ENCODE measurements at places on chromosomes 13 and 19.

DNA sequence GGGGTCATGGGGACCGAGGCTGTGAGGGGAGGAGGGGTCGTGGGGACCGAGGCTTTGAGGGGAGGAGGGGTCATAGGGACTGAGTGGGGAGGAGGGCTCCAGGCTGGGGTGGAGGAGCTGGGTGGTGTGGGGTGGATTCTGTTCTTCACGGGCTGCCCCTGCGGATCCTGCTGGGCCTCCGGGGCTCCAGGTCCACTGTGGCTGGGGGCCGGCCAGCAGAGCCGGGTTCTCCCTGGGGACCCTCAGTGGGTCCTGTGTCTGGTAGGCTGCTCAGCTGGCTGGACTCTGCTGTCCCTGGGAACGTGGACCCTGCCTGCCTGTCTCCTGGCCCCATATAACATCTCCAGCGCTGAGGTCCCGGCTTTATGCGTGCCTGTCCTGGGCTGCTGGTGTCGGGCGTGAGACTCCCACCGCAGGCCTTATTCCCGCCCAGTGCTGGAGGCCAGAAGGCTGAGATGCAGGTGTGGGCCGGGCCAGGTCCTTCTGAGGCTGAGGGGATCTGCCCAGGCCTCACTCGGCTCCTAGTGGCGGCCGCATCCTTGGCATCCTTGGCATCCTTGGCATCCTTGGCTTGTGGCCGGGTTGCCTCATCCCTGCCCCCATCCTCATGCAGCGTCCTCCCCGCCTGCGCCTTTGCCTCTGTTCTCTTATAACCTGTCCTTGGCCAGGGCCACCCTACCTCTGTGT, 19.8 kb upstream of the GNA15 start:
- DNase-seq = no peak

- no peak for DNase-seq
Observed at GRCh38 chr13:66528180-66528579, 702.0 kb downstream of the PCDH9 start.

- no peak for DNase-seq
Observed at GRCh38 chr13:95091755-95092154, 209.5 kb downstream of the ABCC4 start.

DNA sequence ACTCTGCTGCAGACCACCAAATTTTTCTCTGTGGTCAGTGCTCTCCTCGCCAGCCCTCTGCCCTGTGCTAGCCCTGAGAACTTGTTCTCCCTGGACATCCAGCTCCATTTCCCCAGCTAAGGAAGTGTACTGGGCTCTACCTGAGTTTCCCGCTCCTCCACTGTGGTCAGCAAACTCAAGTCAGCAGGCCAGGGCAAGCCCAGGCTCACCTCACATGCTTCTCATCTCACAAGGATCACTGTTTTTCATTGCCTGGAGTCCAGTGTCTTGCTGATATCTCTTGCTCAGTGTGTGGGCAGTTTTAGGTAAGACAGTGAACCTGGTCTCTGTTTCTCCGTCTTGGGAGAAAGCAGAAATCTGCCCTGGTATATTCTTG, 201.4 kb downstream of the FOXO1 start:
- no peak for DNase-seq

- DNase-seq = no peak
Observed at GRCh38 chr19:45113628-45114027, 20.6 kb downstream of the PPP1R37 start.

DNA sequence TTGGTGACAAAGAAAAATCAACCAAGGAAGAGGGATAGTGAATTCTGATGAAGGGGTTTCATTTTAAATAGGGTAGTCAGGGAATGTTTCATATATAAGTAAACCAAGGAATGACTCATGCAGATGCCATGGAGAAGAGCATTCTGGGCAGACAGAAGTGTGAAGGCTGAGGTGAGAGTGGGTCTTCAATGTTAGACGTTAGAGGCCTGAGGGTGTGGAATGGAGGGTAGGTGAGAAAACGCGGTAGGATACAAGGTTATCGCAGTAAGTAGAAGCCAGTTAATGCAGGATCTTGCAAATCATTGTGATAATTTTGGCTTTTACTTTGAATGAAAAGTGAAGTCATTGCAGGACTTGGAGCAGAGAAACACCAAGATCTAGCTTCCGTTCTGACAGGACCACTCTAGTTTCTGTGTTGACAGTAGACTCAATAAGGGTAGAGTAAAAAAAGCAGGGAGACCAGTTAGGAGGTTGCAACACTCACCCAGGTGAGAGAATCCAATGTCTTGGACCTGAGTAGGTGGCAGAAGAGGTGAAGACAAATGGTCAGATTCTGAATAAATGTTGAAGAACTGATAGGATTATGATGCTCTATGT, 225.2 kb upstream of the TMTC4 start:
- DNase-seq = no peak

GRCh38 chr13:76852986-76853385, 33.2 kb downstream of the KCTD12 start:
- DNase-seq = no peak

DNA sequence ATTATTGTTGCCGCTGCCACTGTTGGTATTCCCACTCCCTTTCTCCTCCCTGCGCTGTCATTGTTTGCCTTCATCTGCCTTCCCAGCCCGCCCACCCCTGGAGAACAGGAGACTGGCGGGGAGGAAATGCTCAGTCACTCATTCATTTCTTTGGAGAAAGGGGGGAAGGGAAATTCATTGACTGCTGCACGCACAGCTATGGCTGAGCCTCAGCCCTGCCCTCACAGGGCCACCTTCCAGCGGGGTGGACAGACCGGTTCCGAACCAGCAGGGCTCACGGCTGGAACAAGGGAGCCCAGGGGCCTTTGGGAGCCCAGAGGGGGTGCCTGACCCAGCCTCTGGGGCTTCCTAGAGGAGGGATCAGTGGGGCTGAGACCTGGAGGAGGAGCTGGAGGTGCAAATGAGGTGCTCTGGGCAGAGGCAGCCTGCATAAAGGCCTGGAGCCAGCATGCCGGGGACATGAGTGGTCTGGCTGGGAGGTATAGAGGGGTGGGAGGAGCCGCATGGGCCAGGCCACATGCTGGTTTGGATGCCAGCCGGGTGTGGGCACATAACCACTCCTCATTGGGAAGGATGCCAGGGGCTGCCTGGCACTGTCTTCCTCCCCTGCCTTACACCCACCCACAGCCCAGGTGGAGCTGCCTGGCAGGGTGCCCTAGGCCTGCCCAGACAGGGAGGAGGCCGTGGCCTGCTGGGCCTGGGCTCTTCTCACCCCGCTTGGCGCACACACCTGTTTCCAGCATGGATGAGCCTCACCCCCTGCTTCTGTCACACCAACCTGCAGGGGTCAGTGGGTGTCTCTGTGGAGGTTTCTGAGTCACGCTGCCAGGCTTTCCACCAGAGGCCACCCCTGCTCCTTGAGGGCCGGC, 26.8 kb downstream of the PPP5C start:
- DNase-seq = no peak

- DNase-seq = no peak
Observed at GRCh38 chr19:46787331-46788261, 798 bp downstream of the SLC1A5 start.

DNA sequence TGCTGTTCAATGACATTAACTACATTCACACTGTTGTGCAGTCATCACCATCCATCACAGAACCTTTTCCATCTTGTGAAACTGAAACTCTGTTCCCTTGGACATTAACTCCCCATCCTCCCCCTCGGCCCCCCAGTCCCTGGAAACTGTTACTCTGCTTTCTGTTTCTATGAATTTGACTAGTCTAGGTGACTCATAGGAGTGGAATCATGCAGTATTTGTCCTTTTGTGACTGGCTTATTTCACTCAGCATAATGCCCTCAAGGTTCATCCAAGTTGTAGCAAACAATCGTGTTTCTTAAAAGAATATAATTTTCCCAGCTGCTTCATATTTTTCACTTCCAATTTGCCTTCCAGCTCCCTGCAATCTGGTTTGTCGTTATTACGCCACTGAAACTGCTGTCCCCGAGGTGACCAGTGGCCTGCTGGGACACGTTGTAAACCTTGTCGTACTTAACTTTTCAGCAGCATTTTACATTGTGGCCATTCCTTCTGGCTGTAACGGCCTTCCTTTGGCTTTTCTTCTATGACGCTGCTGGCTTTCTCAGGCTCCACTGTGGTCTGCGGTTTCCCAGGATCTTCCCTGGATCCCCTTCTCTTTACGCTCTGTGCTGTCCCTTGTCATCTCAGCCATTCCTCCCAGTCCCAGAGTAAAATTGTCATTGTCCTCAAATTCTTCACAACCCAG, 74.0 kb downstream of the DHRS12 start:
- no peak for DNase-seq

GRCh38 chr13:105445796-105446195, 1089.7 kb downstream of the EFNB2 start:
- DNase-seq = peak; percentile 11

DNA sequence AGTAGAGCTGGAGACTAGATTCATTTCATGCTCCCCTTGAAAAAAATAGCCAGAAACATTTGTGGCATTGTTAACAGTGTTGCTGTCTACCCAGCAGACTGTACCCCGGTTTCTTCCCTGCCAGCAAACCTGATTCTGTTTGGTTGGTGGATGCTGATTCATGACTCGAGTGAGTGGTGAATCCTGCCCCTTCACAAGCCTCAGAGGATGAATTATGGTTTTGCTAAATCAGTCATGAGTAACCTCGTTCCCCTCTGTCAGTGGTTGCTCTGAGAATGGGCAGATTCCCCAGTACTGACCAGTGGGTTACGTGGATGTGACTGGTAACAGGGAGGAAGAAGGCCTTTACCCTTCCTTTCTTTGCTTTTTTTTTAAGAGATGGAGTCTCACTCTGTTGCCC, 10.1 kb downstream of the NLRP12 start:
- no peak for DNase-seq

DNA sequence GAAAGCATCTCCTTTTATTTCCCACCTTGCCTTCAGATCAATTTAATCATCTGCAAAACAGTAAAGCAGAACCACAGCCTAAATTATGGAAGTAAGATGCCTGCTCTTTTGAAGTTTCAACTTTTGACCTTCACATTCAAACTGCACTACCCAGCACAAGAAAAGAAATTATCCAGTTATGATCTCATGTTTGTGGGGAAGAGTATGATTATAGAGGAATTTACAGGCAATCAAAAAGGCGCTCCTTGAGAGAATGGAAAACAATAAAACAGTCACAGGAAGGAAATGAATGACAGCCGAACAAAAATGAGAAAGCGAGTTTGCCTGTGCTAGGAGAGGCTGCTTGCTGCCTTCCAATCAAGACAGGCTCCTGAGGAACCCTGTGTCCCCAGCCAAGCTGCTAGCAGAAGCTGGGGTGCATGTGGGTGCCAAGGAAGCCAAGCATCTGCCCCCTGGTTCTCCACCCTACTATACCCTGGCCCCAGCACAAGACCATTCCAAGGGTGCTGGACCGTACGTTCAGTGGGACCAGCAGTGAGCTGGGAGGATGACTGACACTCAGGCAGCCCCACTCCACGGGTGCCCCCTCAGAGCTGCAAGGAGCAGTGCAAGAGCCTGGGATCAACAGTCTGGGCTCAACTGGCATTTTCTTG, 47.8 kb downstream of the PEPD start:
- no peak for DNase-seq

- no peak for DNase-seq
Observed at GRCh38 chr13:85970727-85971126, 171.5 kb upstream of the SLITRK6 start.

DNA sequence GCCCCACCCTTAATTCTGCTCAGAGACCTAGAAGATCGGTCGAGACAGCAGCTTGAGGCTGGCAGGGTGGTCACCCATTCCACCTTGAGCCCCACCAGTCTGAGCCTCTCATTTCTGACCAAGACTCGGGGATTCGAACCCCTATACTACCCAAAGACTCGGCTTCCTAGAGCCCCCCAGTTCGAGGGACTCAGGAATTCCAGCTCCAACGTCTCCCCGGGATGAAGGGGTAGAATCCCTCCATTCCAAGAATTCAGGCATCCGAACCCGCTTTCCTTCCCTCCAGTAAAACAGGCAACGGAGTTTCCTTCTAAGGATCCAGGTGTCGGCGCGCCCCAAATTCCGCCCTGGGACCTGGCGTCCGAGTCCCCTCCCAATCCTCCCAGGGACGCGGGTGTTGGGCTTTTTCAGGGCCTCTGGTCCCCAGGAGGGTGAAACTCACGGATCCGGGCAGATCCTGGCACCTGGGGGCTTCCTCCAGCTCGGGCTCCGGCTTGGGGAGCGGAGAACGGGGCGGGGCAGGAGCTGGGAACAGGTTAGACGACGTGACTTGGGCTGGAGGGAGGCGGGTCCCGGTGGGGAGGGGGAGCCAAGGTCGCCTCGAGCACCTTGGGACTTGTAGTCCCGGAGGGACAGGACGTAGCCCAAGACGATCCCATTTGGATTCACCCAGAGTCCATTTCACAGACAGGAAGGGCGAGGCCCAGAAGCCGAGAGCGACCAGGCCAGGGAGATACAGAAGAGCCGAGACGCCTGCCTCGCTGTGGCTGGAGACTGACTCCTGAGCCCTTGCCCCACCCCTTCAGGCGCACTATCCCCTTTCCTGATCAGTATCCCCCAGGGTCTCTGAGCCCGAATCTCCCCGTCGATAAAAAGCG, at the start of gene PPP1R13L:
TSS of gene PPP1R13L (minus strand) at position 513 of the 878 bp plus-strand sequence. CDS start 6,751 bp downstream, outside the sequence.
- no peak for DNase-seq

DNA sequence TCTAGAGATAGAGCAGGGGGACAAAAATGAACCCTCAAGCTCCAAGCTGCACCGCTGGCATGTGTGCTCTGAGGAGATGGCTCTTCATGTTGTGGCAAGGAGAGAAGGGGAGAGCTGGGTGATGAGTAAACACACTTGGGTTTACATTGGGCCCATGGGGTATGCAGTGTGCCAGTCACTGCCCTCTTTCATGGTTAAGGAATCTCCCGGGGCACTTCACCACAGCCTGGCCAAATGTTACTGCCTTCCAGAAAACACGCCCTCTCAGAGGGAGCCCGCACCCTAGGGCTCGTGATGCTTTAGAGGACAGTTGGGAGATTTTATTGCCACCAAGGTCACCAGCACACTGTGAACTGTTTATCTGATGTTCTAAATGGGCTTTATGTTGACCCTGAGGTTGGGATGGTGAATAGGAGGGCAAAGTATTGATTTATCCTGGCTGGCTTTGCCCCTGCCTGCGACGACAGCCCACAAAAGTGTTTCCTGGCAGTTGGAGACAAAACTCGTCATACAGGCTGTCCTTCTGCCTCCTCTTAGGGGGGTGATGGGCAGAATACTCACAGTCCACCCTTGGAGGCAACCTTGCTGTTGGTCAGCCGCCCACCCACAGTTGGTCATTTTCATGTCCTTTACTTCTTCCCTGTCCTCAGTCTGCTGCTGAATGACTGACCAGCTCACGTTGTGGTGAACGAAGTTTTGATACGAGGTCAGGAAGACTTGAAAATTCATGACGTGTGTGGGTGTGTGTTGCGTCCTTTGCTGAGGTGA, 156.9 kb downstream of the STK24 start:
- no peak for DNase-seq

DNA sequence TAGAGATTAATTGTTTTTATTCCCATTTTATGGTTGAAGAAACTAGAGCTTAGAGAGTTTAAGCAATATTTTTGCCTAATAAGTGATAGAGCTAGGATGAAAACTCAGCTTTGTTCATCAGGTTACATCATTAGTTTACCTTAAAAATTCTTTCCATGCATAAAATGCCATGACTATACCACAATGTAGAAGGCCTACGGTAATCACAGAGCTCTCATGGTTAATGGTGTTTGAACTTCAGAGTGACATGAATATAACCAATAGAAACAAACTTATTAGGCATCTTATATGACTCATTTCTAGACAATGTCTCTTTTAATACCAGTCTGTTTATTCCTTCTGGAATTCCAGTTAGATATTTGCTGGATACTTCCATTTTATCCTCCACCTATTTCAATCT, 78.5 kb downstream of the FGF9 start:
- DNase-seq = no peak

- DNase-seq = no peak
Observed at GRCh38 chr13:102626928-102627327, 30.1 kb downstream of the TPP2 start.
